ENCODE measurements at places on chromosomes 4 and X.

DNA sequence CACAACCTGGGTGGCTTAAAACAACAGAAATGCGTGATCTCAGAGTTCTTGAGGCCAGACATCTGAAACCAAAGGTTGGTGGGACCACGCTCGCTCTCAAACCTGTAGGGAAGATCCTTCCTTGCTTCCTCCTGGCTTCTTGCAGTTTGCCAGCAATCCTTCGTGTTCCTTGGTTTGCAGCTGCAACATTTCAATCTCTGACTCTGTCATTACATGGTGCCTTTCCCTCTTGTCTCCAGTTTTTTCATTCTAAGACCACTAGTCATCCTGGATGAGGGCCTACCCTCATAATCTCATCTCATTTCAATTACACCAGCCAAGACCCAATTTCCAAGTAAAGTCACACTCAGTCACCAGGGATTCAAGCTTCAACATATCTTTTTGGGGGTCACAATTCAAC lies 388.0 kb downstream of the GPM6A start:
- no peak for DNase-seq

DNA sequence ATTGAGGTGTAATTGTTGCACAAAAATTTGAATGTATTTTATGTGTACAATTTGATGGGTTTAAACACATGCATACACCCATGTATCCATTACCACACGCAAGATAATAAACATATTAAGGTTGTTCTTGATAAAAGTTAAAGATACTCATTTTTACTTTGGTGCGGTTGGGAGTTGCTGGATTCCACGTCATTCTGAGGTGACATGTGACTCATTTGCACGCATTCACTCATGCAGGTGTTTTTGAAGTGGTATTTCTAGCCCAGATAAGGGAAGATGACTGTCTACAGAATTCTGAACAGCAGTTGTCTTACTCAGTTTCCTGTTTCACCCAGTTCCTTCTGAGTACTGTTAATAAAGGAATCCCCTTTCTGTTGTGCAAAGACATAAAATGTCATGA lies 142.0 kb downstream of the RTL3 start:
- DNase-seq, result peak; percentile 24

DNA sequence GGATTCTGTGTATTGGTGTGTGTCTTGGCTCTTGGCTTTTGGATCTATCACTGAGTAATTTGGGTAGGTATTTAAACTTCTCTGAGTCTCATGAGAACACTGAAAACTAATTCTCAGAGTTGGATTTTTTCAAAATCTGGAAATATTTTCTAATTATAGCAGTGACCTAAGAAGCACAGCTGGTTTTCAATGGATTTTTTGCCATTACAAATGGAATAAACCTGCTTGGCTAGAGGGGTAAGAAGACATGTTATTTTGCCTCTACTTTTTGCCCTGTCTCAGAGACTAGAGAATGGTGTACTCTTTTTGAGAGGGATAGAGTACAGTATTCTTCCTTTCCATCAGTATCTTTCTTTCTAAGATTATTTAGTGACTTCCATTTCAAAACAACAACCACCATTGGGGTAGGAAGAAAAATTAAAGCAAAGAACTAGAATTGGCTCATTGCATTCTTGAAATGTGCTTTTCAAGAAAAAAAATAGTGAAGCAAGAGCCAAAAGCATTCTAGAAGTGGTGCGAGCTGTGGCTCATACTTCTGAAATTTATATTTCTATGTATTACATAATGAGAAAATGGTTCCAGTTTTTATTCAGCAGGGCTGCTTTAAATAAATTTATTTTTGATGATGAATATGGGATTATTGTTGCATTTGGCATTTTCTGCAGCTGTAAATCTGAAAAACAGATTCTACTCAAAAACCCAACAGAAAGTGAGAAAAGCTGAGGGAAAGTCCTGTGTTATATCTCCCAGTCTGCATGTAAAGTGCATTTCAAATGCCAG lies 850.2 kb upstream of the SLIT2 start:
- no peak for DNase-seq

- peak; percentile 0 for DNase-seq
These were observed 694.4 kb upstream of the POU3F4 start for GRCh38 chrX:82813671-82814078.

DNA sequence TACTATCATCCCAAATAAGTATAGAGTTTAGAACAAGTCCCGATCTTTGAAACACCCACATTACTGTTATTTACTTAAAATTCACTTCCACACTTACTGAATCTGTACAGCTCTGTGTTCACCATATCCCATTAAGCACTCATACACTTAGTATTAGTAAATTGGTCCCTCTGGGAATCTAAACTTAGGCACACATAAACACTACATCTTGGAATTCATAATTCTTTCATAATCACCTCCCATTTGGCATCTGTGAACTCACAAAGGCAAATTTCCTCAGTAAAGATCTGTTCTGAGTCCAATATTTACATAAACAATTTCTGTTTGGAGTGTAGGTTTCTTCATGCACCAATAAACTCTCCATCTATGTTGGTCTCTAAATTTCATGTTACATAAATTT lies 52.6 kb upstream of the PPARGC1A start:
- DNase-seq, result no peak

DNA sequence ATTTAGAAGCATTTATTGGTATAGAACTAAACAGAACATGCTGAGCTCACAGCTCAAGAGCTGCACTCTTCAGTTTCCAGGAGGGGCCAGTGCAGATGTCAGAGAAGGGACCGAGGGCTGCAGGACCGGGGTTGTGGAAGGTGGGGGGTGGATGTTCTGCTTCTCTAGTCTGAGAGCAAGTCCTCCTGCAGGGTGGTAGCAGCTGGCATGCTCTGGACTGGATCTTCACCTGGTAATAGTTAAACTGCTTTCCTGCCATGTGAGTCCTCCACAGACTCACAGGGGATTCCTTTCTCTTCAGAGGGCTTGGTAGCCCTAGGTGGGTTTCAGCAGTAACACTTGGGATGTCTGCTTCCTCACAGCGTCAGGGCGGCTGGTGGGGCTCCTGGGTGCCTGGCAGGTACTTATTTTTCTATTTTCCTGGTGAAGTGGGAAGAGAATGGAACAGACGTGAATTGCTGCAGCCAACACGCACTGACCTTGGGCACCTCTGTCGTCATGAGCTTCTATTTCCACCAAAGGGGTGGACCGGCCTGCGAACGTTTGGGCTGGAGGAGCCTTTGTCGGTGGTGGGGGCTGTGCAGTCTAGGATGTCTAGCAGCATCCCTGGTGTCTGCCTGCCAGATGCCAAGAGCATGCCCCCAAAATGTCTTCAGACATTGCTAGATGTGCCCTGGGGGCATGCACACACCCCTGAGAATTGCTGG lies 2.5 kb downstream of the MAEA start:
- DNase-seq, result no peak

GRCh38 chr4:173091958-173092357 lies 76.7 kb upstream of the GALNT7 start:
- DNase-seq, result no peak

DNA sequence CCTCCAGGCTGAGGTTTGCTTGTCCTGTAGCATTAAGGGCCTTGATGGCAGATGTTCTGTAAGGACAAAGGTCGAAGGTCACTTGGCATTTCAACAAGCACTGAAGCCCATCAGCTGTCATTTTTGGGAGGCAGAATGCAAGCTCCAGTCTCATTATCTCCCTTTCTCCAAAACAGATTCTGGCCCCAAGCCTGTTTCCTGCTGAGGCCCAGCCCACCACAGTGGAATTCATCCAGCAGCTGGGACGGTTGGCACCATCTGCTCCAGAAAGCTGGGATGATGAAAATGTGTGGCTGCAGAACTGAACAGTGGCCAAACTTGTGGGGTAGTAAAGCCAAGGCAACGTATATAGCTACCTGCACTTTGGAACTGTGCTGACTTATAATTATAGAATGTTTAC lies 17.7 kb upstream of the PPEF2 start:
- no peak for DNase-seq

GRCh38 chrX:40166582-40166981 lies 68.8 kb upstream of the BCOR start:
- no peak for DNase-seq

- no peak for DNase-seq
These were observed 208.7 kb upstream of the KLF3 start for GRCh38 chr4:38455092-38455862.

- no peak for DNase-seq
These were observed 144.6 kb upstream of the EDNRA start for GRCh38 chr4:147336252-147336651.

- no peak for DNase-seq
These were observed 33.5 kb downstream of the NYX start for GRCh38 chrX:41480508-41481260.

DNA sequence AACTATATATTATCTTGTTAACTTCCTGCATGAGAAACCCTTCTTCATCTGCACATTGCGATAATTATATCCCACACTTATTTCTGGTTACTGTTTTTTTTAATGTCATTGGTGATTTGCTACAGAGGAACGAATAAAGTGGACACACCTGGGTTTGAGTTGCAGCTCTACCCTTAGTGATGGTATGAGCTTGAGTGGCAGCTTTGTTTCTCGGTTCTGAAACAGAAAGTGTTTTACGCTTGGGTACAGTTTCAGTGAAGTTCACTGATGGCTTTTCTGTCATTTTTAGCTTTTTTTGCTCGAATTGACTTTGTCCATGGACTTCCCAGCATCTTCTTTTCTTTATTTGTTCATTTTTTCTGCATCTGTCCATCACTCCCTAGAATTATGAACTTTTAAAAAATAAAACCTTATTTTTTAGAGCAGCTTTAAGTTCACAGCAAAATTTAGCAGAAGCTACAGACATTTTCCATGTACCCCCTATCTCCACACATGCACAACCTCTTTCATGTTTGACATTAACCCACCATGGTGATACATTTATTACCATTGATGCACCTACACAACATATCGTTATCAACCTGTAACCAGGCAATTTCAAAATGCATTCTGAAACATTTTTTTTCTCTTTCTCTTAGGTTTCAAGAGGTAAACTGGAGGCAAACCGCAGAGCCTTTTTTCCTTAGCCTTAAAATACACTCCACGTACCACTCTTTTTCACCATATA lies 1041.6 kb upstream of the PRKX start:
- DNase-seq, result no peak

DNA sequence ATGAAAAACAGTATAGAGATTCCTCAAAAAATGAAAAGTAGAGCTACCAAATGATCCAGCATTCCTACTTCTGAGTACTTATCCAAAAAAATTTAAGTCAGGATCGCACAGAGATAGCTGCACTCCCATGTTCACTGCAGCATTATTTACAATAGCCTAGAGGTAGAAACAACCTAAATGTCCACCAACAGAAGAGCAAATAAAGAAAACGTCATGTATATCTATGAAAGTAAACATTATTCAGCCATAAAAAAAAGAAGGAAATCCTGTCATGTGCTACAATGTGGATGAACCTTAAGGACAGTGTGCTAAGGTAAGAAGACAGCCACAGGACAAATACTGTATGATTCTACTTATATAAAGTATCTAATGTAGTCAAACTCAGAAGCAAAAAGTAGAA lies 12.4 kb downstream of the THOC2 start:
- no peak for DNase-seq

DNA sequence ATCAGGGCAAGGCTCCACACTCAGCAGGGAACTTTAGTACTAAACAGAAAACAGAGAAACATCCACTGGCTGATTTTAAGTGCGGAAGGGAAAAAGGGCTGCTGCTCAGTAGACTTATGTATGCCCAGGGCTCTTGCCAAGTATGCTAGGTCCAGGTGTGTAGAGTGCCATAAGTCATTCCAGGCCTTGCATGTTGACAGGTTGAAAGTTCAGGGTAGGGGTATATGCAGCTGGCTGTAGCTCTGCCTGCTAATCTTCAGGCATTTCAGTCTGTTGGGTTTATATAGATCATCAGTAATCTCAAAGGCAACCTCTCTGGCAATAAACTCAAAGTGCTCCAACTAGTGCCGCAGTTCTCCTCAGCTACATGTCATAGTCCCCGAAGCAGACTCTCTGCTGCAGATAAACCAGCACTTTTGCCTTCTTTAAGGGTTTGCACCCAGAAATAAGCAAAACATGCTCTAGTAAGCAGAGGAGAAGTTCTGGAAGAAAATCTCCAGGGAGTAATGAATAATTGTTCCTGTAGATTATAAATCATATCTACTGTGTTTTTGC lies 134.9 kb upstream of the GRIA3 start:
- DNase-seq, result no peak

GRCh38 chr4:57496697-57497471 lies 386.7 kb upstream of the IGFBP7 start:
- no peak for DNase-seq

GRCh38 chr4:1790005-1790404 lies 3.1 kb upstream of the FGFR3 start:
- DNase-seq, result no peak

DNA sequence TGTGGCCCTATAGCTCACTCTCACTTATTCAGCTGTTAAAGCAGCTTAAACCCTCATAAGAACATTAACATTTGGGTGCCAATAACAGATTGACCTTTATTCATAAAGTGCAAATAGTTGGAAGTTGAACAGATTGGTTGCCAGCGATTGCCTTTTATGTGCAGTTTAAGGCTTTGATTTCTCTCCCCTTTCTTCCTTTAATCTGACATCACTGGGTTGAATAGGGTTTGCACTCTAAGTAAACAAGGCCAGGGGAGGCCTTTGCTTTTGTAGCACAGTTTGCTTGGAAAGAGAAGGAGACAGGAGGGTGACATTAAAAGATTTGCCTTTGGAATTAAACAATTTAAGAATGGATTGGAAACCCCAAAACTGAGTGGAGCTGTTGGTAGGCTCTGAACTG lies 114.3 kb downstream of the NKX6-1 start:
- no peak for DNase-seq

GRCh38 chrX:85630901-85631300 lies 251.4 kb upstream of the POF1B start:
- no peak for DNase-seq

DNA sequence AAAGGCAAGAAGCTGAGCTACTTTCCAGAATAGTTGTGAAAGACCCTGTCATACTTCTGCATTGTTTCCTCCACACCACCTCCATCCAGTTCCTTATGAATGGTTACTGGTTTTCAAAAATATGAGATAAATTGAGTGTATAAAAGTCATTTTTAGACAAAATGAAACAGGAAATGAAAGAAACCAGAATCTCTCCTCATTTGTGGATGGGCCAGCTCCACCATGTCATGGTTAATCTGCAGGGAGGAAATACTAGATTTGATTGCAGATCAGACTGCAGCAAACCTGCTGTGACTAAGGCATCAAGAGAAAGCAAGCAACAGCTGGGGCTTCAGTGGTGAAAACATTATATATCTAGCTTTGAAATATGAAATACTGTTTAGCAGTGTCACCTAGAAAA lies 23.8 kb downstream of the F9 start:
- no peak for DNase-seq

DNA sequence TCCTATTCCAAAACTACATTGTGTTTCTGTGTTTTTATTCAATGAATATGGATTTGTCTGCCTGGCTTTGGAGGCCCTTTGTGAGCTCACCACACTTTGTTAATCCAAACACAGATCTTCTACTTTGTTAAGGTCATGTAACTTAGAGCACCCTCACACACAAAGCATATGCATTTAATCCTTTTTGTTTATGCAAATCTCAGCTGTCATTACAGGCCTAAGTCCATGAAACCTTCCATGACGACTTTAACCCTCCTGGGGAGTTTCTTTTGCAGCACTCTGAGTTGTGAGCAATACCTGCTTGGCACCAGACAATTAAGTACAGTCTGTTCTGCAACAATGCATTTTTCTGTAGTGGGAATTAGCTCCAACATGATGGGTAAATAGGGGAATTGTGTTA lies 14.9 kb downstream of the CCSER1 start:
- no peak for DNase-seq

- no peak for DNase-seq
These were observed 202.2 kb downstream of the NLGN4X start for GRCh38 chrX:6026429-6026828.

- no peak for DNase-seq
These were observed 111.6 kb downstream of the APOOL start for GRCh38 chrX:85115252-85115651.

GRCh38 chr4:6974138-6974848 lies 64.7 kb downstream of the TBC1D14 start:
- peak; percentile 85 for DNase-seq

All from brain microvascular endothelial cell (primary cell).